Activated CD8-positive, alpha-beta T cell treated with anti-CD3 and anti-CD28 coated beads for 36 hours (primary cell): ENCODE measurements at places on chromosomes 12 and 14. TPM values are rescaled to one million over a fixed set of nuclear protein-coding genes. Genes with fewer than 3 reads are reported as not detected.

DNA sequence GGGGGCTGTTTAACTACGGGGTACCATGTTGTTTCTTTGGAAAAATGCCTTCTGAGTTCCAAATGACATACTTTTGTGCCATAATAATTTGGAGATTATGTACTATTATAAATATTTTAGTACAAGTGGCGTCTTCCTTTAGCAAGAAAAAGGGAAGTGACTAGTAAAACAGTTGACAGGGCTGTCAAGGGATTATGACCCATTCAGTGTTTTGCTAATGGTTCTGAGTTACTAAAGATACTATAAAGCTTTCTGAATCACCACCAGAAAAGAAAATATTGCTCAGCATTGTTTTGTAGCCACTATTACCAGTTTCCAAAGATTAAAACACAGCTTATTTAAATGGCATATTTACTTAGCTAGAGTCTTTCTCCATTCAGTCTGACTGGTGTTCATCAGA, 334.9 kb downstream of the SNAPC1 start:
- H3K4me1 ChIP-seq = no peaks in the 10 kb centered on the region
- H3K36me3 ChIP-seq = no peaks in the 10 kb centered on the region
- H3K27me3 ChIP-seq = peaks cover 5% of the 10 kb centered on the region
- DNase-seq = no peak

GRCh38 chr14:92553438-92553837, 39.9 kb downstream of the RIN3 start:
- H3K36me3 ChIP-seq = peaks cover 40% of the 10 kb centered on the region
- no peak for DNase-seq
- H3K4me1 ChIP-seq = peaks cover 88% of the 10 kb centered on the region
- no peak overlapping the region for H3K4me3 ChIP-seq
- no peaks in the 10 kb centered on the region for H3K27me3 ChIP-seq
- H3K27ac ChIP-seq = no peak overlapping the region

GRCh38 chr12:62484233-62484632, 17.6 kb downstream of the MON2 start:
- peak overlapping the region; percentile 25 for H3K27ac ChIP-seq
- no peaks in the 10 kb centered on the region for H3K27me3 ChIP-seq
- DNase-seq = no peak
- no peak overlapping the region for H3K4me3 ChIP-seq
- H3K4me1 ChIP-seq = peaks cover 22% of the 10 kb centered on the region

DNA sequence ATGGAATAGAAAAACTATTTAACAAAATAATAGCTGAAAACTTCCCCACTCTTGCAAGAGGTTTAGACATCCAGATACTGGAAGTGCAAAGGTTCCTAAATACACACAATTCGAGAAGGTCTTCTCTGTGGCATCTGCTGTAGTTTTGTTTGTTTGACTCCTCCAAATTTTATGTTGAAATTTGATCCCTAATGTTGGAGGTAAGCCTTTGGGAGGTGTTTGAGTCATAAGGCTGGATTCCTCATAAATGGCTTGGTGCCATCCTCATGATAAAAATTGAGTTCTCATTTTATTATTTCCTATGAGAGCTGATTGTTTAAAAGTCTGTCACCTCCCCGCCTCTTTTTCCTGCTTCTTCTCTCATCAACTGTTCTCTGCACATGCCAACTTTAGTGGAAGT, 182.7 kb downstream of the MYRFL start:
- no peaks in the 10 kb centered on the region for H3K4me1 ChIP-seq
- no peaks in the 10 kb centered on the region for H3K36me3 ChIP-seq
- H3K27ac ChIP-seq = no peak overlapping the region
- DNase-seq = no peak

DNA sequence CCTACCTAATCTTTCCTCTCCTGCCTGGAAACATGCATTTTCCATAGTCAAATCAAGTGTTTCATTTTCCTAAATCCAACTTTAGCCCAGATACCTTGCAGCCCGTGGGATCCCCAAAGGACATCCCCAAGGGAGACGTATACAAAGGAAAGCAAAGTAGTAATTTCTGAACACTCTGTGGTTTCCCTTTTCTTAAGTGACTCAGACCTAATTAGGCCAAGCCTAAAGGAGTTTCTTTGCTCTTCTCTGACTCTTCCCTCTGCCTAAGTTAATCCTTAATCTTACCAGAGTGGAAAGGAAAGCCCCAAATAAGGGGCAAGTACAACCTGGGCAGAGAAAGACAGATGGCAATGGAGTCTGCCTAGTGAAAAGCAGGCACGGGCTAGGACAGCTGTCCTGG, 250.3 kb downstream of the SPTSSA start:
- no peak overlapping the region for H3K27ac ChIP-seq
- H3K36me3 ChIP-seq = no peaks in the 10 kb centered on the region
- peaks cover 11% of the 10 kb centered on the region for H3K4me1 ChIP-seq
- peaks cover 15% of the 10 kb centered on the region for H3K27me3 ChIP-seq
- H3K4me3 ChIP-seq = no peak overlapping the region

The NOVA1 gene
- total RNA-seq = not detected

- no peak overlapping the region for H3K4me3 ChIP-seq
- peak overlapping the region; percentile 53 for H3K27ac ChIP-seq
- DNase-seq = no peak
- peaks cover 16% of the 10 kb centered on the region for H3K4me1 ChIP-seq
- H3K27me3 ChIP-seq = peaks cover 9% of the 10 kb centered on the region
Measured at GRCh38 chr14:55814873-55815272, 234.9 kb downstream of the KTN1 start.

- H3K27ac ChIP-seq = peak overlapping the region; percentile 63
- H3K4me1 ChIP-seq = peaks cover 16% of the 10 kb centered on the region
- no peaks in the 10 kb centered on the region for H3K27me3 ChIP-seq
- DNase-seq = no peak
- no peak overlapping the region for H3K4me3 ChIP-seq
Measured at GRCh38 chr12:109458086-109458485, 19.0 kb downstream of the KCTD10 start.

The CLEC9A gene
- not detected for total RNA-seq

The NANOG gene
- not detected for total RNA-seq

GRCh38 chr14:71317385-71318096, 410.3 kb downstream of the PCNX1 start:
- peaks cover 16% of the 10 kb centered on the region for H3K4me1 ChIP-seq
- DNase-seq = no peak
- no peaks in the 10 kb centered on the region for H3K27me3 ChIP-seq
- H3K4me3 ChIP-seq = no peak overlapping the region
- H3K36me3 ChIP-seq = no peaks in the 10 kb centered on the region

DNA sequence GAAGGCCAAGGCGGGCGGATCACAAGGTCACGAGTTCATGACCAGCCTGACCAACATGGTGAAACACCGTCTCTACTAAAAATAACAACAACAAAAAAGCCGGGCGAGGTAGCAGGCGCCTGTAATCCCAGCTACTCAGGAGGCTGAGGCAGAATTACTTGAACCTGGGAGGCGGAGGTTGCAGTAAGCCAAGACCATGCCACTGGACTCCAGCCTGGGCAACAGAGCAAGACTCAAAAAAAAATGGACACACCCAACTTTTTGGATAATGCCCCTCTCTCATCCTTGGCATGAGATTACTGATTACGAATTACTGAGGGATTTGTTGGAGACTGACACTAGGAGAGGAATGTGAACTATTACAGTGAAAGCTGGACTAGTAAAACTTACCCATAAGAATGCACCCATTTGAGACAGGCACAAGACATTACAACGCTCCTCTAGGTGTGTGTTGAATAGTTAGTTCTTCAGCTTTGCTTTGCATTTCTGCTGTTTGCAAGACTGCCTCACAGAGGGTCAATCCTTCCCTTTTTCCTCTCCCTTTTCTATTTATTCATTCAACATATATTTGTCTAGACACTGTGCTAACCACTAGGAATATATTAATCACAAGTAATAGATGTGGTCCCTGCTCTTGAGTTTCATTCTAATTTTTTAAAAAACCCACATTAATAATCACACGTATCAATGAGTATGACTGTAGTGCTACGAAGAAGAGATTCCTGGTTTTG, 46.0 kb upstream of the OR5AU1 start:
- peaks cover 7% of the 10 kb centered on the region for H3K4me1 ChIP-seq
- no peak overlapping the region for H3K4me3 ChIP-seq
- no peak overlapping the region for H3K27ac ChIP-seq
- H3K36me3 ChIP-seq = peaks cover 34% of the 10 kb centered on the region
- no peaks in the 10 kb centered on the region for H3K27me3 ChIP-seq

DNA sequence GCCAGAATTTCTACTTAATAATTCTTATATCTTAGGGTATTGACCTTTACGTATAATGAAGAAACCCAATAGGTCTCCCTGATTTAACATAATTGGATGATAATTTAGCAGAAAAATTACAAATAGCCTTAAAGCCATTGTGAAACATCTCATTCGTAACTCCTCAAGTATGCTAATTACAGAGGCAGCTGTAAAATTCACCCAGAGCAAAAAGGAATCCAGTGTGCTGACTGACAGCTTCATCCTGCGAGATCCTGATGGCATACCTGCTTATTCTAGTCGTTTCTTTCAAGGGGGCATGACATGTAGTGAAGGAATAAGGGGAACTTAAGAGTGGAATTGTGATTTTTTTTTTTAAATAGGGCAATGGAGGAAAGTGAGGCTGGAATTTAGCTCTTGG, 291.5 kb downstream of the FUT8 start:
- no peak for DNase-seq
- no peak overlapping the region for H3K27ac ChIP-seq
- H3K27me3 ChIP-seq = no peaks in the 10 kb centered on the region
- no peak overlapping the region for H3K4me3 ChIP-seq
- H3K4me1 ChIP-seq = peaks cover 9% of the 10 kb centered on the region

The DNAH10 gene
- total RNA-seq = 0.43 TPM

- H3K4me1 ChIP-seq = peaks cover 89% of the 10 kb centered on the region
- DNase-seq = peak; percentile 58
- H3K36me3 ChIP-seq = peaks cover 50% of the 10 kb centered on the region
- peak overlapping the region; percentile 62 for H3K4me3 ChIP-seq
- H3K27ac ChIP-seq = peak overlapping the region; percentile 87
Measured at GRCh38 chr14:50792051-50792477, 38.9 kb downstream of the NIN start.

The RNF212B gene
- not detected for total RNA-seq

The CELA1 gene
- 0.29 TPM for total RNA-seq

DNA sequence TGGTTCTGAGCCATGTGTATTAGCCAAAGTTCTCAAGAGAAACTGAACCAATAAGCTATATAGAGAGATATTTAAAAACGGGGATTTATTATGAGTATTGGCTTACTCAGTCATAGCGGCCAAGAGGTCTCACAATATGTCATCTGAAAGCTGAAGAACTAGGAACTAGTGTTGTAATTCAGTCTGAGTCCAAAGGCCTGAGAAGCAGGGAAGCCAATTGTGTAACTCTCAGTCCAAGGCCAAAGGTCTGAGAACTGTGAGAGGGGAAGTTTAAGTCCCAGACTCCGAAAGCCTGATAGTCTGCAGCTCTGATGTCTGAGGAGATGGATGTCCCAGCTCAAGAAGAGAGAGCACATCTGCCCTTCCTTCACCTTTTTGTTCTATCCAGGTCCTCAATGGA, 344.8 kb upstream of the USP15 start:
- no peak overlapping the region for H3K27ac ChIP-seq
- DNase-seq = no peak
- no peaks in the 10 kb centered on the region for H3K36me3 ChIP-seq
- H3K27me3 ChIP-seq = peaks cover 3% of the 10 kb centered on the region
- H3K4me1 ChIP-seq = no peaks in the 10 kb centered on the region

The MFAP5 gene
- not detected for total RNA-seq
